ENCODE measurements at places on chromosomes 1 and 21. TPM values are rescaled to one million over a fixed set of nuclear protein-coding genes. Genes with fewer than 3 reads are reported as not detected.
A peak's percentile ranks its signal among the peaks of the same experiment; 100 is the strongest.

The BCAN gene
- total RNA-seq, result 2.3 TPM

DNA sequence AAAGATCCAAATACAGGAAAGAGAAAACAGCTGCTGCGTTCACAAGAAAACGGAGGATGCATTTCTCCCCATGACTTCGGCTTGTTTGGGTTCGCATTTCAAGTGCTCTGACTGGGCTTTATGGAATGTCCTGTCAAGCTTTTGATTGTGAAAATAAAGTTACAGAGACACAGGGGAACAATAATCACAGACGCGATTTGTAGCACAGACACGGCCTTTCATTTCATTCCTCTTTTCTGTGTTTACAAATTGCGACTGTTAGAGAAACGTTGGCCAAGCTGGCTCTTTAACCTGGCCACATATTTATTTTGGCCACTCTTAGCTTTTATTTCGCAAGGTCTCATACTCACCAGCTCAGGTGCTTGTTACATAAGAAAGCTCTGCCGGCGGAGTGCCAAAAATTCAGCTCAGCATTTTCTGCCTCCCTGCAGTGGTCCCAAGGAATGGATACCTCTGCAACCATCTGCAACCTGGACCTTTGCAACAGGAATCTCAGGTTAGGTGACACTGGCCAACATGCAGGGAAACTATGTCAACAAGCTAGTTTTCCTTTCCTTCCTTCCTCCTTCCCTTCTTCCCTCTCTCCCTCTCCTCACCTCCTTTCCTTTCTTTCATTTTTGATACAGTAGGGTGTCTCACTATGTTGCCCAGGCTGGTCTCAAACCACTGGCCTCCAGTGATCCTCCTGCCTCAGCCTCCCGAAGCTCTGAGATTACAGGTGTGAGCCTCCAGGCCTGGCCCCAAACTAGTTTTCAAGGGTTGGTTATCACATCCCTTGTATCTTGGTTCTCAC is 58.2 kb upstream of the SLC45A1 start:
- peak; percentile 86 for DNase-seq

DNA sequence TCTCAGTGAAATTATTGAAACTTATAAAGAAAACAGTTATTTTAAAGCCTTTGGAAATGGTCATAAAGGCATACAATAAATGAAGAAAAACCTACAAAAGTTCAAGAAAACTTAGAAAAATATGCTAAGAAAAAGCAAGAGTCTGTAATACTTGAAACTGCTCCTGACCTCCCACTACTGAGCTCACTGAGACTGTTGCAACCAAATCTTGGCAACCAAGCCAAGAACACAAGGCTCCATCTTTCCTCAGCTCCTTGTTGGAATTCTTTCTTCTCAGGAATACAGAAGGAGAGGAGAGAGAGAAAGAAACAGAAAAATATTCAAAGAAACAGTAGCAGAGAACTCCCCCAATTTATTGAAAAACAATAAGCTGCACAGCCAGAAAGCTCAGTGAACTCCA is 160.5 kb downstream of the RASAL2 start:
- DNase-seq, result no peak

The PRKAA2 gene
- total RNA-seq, result 30.8 TPM

- no peak for DNase-seq
Measured at GRCh38 chr21:36437745-36438128, 42.2 kb downstream of the CLDN14 start.

The TSPEAR gene
- not detected for total RNA-seq

The SLC9C2 gene
- total RNA-seq, result not detected

GRCh38 chr1:153545067-153546055 is at the start of gene S100A4:
S100A4 (minus strand) TSS chr1:153545806; CDS start chr1:153544794, 1,012 bp downstream.
- DNase-seq, result peak; percentile 97

DNA sequence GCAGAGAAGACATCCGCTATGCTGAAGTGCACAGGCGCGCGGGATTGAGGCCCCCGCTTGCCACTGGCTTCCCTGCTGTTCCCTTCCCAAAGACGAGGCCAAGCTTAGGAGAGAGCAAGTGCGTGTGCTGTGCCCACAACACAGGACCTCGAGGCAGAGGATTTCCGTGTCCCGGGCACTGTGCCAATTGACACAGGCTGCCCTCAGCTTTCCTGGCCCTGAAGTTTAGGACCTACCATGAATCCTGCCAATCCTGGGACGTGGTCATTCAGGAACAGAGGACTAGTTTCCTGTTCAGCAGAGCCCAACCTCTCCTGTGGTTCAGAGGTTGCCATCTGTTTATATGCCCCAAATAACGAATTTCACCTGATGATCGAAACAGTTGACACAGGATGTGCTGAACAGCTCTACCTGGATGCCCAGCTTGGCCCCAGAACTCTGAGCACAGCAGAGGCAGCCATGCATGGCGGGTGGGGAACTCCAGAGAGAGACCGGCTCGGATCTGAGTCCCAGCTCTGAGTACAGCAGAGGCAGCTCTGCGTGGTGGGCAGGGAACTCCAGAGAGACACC is 22.0 kb downstream of the SLC37A1 start:
- peak; percentile 61 for DNase-seq

GRCh38 chr1:153919876-153920852 is 2.6 kb downstream of the GATAD2B start:
- no peak for DNase-seq

The IRF6 gene
- 0.41 TPM for total RNA-seq

The PIGM gene
- total RNA-seq, result 4.6 TPM

The CSF3R gene
- total RNA-seq, result 9.1 TPM

- peak; percentile 80 for DNase-seq
Measured at GRCh38 chr1:63316984-63317816, 5.2 kb upstream of the FOXD3 start.

GRCh38 chr1:64984106-64984505 is 17.8 kb upstream of the JAK1 start:
- no peak for DNase-seq

GRCh38 chr1:112706505-112707220 is at the start of gene RHOC:
RHOC (minus strand) TSS chr1:112707127; CDS start chr1:112703799, 3,328 bp downstream.
- peak; percentile 85 for DNase-seq

GRCh38 chr21:46555225-46555617 is 49.7 kb downstream of the S100B start:
- no peak for DNase-seq

- DNase-seq, result no peak
Measured at GRCh38 chr1:11350265-11350664, 77.3 kb downstream of the UBIAD1 start.

The LRRC53 gene
- not detected for total RNA-seq

GRCh38 chr1:94275083-94275482 is 37.7 kb upstream of the ARHGAP29 start:
- DNase-seq, result no peak

The MYCL gene
- total RNA-seq, result 1.1 TPM

DNA sequence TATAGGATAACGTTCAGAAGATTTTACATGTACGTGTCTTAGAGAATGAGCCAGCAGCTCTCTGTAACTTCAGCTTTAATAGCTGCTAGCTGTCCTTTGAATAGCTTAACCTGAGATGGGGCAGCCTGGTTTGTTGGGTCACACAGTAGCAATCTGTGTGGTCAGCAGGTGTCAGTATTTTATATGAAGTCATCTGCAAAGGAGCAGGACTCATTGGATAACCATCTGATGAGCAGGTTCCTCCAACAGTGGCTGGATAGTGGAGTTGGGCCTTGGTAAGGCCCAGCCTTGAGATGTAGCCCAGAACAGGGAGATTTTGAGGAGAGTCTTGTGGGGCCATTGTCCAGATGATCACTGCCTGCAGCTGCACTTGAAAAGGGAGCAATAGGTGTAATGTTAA is 6.4 kb downstream of the GSTM5 start:
- DNase-seq, result no peak

- DNase-seq, result peak; percentile 29
Measured at GRCh38 chr1:230277201-230278025, 148.7 kb downstream of the PGBD5 start.

- no peak for DNase-seq
Measured at GRCh38 chr1:3899754-3900149, 320 bp downstream of the C1orf174 start.

The TMEM39B gene
- total RNA-seq, result 2.5 TPM

GRCh38 chr1:111856411-111857185 is 100.9 kb downstream of the DDX20 start:
- DNase-seq, result no peak

- peak; percentile 82 for DNase-seq
Measured at GRCh38 chr1:35369922-35370671, 101.6 kb downstream of the ZMYM4 start.

DNA sequence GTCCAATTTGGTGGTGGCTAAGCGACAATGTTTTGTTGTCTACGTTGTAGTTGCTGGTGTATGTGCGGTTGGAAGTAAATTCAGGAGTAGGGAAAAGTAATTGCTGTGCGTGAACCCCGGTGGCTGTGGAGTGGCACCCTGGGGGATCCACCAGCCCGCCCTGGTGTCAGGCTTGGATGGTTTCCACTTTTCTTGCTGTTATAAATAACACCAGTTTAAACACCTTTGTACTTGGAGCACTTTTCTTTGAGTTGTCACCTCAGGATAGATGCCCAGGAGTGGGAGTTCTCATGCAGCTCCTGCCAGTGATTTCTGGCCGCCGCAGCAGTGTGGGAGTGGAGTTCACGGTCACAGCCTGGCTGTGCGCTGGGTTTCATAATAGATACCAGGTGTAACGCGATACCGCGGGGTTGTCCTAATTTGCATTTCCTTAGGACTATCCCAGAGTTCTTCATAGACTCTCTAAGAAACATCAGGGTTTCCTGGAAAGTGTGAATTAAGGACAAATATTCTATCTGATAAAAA is 12.8 kb upstream of the TMEM200B start:
- no peak for DNase-seq

- peak; percentile 95 for DNase-seq
Measured at GRCh38 chr1:8202182-8202905, 115.6 kb upstream of the SLC45A1 start.

The LCE1C gene
- total RNA-seq, result not detected

DNA sequence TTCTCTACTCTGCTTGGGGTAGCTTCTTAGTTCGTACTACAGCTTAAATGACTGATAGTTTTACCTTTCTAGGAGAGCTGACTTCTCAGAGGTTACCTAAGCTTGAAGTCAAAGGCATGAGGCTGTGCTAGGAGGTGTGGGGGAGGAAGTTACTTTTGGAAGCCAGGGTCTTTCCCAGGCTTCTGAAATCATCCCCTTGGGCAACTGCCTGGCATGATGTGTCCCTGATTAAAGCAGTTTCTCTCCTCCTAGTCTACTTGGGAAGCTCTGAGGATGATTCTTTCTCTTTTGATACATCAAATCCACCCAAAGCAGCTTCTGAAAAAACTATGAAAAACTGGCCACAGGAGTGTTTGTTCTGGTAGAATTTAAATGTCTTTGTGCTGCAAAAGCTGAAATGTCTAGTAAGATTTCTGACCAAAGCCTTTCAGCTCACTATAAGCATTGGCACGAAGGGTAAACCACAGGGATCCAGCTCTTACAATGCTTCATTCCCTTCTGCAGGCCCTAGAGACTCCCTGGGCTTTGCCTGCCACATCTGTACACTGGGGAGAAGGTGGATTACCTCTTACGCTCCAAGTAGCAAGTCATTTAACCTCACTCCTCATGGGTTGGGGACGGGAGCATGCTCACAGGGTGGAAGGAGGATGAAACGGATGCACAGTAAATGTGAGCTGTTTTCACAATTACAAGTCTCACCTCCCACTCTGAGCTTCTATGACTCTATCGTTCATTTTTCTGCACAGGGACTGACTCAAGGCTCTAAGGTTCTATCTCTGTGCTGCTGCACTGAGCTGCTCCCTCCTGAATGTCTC is 59.6 kb downstream of the RUNX1 start:
- no peak for DNase-seq

GRCh38 chr1:2961661-2962060 is 59.6 kb upstream of the ACTRT2 start:
- DNase-seq, result peak; percentile 28

GRCh38 chr1:175673371-175674150 is 69.8 kb downstream of the TNR start:
- no peak for DNase-seq

The APOBEC4 gene
- not detected for total RNA-seq

GRCh38 chr1:18883636-18884418 is 18.5 kb downstream of the ALDH4A1 start:
- DNase-seq, result peak; percentile 75

GRCh38 chr1:150017206-150017750 is 6.8 kb upstream of the OTUD7B start:
- no peak for DNase-seq

GRCh38 chr1:202965422-202965821 is 1.6 kb downstream of the CYB5R1 start:
- no peak for DNase-seq

All from sigmoid colon (tissue), 7 donors.